ENCODE measurements at places on chromosomes 3 and 15.

DNA sequence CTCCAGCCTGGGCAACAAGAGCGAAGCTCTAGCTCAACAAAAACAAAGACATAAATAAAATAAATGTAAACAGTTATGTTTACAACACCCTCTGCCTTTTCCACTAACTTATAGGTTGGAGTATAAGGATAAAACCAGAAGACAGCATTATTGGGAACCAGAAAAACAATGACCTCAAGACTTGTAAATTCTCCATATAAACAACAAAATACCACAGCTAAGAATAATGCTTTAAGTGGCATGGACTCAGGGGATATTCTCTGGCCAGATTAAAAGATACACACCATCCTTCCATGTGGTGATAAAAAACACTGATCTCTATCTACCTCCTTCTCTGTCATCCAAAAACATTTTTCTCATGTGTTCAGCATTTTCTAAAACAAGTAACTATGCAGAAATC, 500.6 kb downstream of the MAGI1 start:
- no peak for DNase-seq

- no peak for DNase-seq
These were observed 131.8 kb downstream of the CCNL1 start for GRCh38 chr3:157027861-157028745.

DNA sequence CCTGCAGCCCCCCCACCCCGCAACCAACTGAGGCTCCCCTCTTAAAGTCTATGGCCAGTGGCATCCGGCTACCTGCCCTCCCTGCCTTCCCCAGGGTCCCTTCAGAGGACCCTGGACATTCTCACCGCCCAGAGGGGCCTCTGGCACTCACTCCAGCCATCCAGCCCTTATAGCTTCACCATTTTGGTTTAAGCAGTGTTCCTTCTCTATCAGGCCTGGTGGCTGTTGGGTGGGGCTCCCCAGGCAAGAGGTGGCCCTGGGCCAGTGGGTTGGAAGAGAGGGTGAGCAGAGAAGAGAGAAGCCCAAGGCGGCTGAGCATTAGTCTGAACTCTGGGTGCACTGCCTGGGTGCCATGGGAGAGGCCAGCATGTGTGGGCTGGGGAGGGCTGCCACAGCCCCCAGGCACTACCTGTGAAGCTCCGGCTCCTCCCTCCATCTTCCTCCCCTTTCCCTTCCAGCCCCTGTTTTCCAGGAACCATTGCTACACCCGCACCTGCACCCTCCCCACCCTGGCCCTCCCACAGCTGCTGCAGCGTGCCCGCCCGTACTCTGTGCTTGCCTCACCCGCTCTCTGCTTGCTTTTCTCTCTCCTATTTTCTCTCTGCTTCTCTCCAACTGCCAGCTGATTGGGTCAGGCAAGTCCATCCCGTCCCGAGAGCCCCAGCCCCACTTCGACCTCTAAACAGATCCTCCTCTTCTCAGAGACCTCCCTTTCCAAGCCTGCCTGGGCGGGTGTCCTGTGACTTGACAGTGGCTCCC, 168.2 kb downstream of the TBC1D2B start:
- no peak for DNase-seq

DNA sequence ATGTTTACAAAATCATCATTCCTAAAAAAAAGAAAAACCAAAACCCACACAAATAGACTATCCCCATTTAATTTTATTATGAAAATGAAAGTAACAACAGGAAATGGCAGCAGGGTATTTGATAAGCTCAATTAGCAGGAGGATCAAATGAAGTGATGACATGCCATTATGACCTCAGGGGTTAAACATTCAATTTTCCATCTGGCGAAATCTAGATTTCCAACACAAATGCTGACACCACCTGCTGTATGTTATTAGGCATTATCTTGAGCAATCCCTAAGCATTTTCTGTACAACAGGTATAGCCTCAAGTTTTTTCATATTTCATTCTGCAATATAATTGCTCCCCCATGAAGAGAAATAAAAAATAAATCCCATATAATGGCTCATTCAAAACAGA, 57.1 kb downstream of the SHQ1 start:
- DNase-seq = no peak

DNA sequence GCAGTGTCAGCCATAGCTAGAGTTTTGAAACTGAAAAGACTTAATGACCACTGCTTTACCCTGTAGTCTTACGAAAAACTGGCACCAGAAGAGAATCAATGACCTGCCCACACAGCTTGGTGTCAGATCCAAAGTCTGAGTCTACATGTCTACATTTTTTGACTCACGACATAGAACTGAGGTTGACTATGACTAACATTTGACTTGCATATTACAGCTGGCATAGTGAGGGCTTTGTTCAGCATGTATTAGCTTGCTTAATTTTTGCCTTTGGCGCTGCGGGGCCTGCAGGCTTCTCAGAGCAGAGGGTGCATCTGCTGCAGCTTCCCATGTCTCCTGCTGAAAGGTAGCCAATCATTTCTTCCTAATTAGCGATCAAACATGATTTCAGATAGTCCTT, 167.0 kb downstream of the EBLN2 start:
- DNase-seq = no peak

- no peak for DNase-seq
These were observed 14.8 kb downstream of the SKIL start for GRCh38 chr3:170372190-170372879.

DNA sequence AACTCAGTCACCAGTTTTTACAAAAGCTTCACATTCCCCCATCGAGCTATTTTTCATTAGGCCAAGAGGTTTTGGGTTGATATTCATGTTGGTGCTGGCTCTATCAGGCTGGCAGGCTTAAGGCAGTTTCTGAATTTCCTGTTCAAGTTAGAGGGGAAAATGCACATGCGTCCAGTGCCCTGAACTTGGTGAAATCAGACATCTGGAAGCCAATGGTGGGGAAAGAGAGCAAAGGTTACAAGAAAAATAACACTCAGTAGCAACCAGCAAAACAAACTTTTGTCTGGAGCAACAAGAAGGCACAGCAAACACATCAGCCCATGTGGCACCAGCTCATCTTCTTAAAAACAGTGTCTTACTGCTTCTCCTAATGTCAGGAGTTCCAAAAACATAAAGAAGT, 155.6 kb upstream of the TSC22D2 start:
- no peak for DNase-seq

DNA sequence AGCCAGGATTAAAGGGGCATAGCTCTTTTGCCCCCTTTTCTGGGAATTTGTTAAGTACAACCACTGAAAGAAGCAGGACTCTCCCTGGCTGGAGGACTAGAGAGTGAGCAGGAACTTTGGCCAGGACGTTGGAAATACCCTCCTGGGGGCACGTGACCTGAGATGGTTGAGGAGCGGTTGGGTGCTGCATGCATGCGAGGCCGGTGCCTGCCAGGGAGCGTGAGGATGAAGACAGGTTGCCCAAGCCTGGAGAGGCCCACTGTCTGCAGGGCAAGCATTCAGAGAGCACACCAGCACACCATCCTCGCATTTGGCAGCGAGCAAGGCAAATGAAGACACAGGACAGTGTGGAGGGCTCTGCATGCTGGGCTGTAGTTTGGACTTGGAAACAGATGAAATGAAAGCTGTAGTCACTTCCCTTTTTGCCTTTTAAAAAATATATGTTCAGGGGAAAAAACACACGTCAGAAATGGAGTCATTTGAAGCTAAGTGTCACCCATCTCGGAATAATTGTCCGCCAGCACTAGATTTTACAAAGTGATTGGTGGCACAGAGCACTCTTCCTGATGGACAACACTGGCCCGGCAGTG, 217.6 kb downstream of the SLCO3A1 start:
- DNase-seq = no peak

DNA sequence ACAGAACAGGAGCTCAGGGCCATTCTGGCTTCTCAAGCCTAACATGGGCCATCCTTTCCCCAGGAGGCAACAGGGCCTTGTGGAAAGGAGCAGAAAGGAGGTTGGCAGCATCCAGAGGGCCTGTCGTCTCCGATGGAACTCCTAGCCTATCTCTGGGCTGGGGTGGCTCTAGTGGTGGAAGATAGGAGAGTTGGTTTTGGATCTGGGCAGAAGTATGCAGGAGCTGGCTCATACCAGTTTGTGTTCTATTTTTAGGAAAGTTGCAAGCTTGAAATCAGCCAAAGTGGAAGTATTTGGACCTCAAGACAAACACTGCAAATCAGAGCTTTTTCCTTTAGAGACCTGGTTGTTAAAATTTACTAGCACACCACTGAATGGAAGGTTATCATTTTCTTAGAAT, 35.4 kb upstream of the XCR1 start:
- DNase-seq = no peak

- no peak for DNase-seq
These were observed 75.0 kb upstream of the RNU6-1 start for GRCh38 chr15:67914537-67915460.

GRCh38 chr15:29542994-29543393, 273.4 kb upstream of the NSMCE3 start:
- DNase-seq = no peak

- no peak for DNase-seq
These were observed 57.8 kb upstream of the CTDSPL start for GRCh38 chr3:37803726-37804469.

DNA sequence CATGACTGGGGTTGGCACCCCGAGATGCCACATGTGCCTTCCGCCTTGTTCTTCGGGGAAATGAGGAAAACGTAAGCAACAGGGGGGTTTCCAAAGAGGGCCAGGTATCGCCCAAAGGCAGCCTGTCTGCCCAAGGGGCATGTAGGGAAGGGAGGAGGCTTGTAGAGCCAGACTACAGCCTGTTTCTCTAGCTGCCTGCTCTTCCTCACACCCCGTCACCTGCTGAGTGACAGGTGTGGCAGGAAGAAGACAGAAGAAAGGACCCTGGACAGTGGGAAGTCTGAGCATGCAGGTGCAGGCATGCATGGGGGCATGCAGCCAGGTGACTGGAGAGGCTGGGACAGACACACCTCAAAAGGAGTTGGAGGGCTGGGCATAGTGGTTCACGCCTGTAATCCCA, 9.8 kb downstream of the PLA2G4E start:
- no peak for DNase-seq

- no peak for DNase-seq
These were observed 8.4 kb upstream of the PLA1A start for GRCh38 chr3:119589102-119589773.

DNA sequence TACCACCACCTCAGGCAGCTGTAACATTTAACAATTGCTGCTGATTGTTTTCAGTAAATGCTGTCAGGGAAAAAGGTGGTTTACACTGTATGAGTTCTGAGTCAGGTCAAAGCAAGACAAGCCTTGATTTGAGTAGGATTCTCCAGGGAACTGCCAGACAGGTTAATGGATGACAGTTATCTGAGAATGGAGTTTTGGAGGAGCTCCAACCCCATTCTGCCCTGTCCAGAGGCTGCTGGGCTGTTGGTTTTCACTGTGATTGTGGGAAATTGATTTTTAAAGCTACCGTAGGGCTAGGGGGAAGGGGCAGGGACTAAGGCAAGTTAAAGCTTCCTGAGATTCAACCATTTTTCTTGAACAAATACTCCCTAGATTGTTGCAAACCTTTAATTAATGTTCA, 39.9 kb downstream of the TICRR start:
- DNase-seq = no peak

DNA sequence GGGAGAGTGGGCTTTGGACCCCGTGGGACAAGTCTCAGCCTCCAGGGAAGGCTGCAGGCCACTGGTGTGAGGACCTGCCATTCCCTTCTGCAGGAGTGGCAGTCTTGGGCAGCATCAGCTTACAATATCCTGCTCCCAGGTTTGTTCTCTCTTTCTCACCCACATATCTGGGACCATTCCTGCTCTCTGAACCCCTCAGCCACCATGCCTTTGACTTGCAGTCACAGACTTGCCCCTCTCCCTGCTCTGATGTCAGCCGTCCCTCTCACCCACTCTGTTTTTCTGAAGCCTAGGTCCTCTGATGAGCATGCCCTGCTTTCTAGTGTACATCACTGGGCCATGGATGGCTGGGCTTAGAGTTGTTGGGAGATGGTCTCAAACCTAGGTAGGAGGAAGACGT, 282.1 kb downstream of the EPHB1 start:
- DNase-seq = no peak

- no peak for DNase-seq
These were observed 1362.1 kb downstream of the ROBO1 start for GRCh38 chr3:78405745-78406144.

DNA sequence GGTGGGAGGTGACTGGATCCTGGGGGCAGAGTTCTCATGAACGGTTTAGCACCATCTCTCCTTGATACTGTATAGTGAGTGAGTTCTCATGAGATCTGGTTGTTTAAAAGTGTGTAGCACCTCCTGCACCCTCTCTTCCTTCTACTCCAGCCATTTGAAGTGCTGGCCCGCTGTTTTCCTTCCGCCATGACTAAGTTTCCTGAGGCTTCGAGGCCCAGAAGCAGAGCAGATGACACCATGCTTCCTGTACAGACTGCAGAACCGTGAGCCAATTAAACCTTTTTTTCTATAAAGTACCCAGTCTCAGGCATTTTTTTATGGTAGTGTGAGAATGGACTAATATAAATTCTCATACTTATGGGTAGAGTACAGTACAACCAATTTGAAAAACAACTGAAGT, 123.6 kb upstream of the BHLHE40 start:
- no peak for DNase-seq

DNA sequence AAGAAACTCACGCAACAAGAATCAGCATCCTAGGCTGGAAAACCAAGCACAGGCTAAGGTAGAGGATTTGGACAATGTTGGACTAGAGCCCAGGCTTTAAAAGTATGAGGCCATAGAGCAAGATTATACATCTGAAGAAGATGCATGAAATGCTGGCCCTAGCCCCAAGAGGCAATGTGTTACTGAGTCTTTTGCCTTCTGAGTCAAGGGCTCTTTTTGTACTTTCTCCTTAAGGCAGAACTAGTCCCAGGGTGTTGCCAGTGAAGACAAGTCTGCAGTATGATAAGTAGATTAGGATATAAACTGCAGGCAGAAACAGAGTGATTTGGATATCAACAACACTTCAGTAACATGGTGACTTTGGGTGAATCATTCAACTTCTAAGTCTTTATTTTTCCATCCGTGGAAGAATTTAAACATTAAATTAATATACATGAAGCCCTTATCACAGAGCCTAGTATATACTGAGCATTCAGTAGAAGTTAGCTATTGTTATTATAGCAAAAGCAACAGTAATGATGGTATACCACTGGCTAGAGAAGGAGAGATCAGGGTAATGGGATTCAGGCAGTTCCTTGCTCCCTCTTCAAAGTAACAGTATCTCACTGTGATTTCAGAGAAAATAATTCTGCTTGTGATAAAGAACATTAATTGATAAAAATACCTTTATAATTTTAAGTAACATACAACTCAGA, 99.9 kb upstream of the MLF1 start:
- no peak for DNase-seq

DNA sequence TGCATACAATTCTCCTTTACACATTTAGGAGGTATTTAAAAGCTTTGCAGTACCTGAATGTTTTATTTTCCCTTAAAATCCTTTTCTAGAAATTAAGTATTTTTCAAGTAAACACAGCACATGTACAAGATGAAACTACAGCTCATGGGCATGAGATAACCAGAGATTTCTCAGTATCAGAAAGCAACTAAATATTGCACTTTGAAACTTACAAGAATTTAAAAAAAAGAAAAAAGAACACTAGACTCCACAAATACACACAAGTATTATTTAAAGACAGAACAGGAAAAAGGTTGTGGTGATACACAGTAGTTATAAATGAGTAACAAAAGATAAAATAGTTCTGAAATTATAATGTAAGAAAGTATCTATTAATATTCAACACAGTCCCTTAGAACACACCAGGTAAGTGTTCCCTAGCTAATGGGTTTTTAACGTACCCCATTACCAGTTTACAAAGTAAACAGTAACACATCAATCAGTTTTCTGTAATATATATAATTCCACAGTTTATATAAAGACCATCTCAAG, 35.3 kb downstream of the SLTM start:
- DNase-seq = no peak

All from natural killer cell treated with Interleukin-12 subunit alpha and Interleukin-12 subunit beta and Interleukin-15 and Interleukin-18, amount 100 ng/mL, for 72 hours (primary cell).